ENCODE measurements at places on chromosomes 3 and 15. TPM values are rescaled to one million over a fixed set of nuclear protein-coding genes. Genes with fewer than 3 reads are reported as not detected.

RTP3 gene
- 0.10 TPM for total RNA-seq

SCAPER gene
- total RNA-seq, result 30.5 TPM

ITPKA gene
- total RNA-seq, result 0.10 TPM

AADACL2 gene
- total RNA-seq, result not detected

CPNE9 gene
- not detected for total RNA-seq

RETNLB gene
- total RNA-seq, result not detected

IFT122 gene
- 8.3 TPM for total RNA-seq

MYZAP gene
- 5.1 TPM for total RNA-seq

CCR2 gene
- total RNA-seq, result 6.9 TPM

CD80 gene
- 5.9 TPM for total RNA-seq

GP5 gene
- total RNA-seq, result 3.8 TPM

CD200 gene
- 6.9 TPM for total RNA-seq

LRRC28 gene
- 13.3 TPM for total RNA-seq

NME9 gene
- total RNA-seq, result 0.94 TPM

TEX55 gene
- total RNA-seq, result not detected

HOMER2 gene
- 3.7 TPM for total RNA-seq

FSIP1 gene
- total RNA-seq, result 0.94 TPM

FAM81A gene
- total RNA-seq, result 0.94 TPM

Measured in mononuclear cell (primary cell).